Stimulated activated CD8-positive, alpha-beta memory T cell treated with anti-CD3 and anti-CD28 coated beads, Interleukin-7, amount 100 ng/mL, for 24 hours (primary cell): ENCODE measurements at places on chromosomes 11 and 22.

DNA sequence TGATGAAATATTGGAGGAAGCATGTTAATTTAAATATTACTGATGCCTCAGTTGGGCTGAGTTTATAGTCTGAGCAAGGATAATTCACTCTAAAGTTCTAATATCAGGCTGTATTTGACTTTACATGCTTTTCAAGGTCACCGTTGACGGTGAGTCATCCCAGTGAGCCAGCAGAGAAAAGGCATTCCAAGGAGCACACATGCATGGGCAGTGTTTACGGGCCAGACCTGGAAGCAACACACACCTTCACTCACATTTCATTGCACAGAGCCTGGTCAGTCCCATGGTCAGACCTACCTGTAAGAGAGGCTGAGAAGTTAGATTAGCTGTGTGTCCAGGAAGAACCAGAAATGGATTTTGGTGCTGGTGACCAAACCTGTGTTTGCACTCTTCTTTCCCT lies 53.5 kb downstream of the COMMD9 start:
- DNase-seq = no peak

GRCh38 chr11:129785383-129786111 lies 30.1 kb upstream of the TMEM45B start:
- no peak for DNase-seq

- no peak for DNase-seq
These were observed 173.7 kb downstream of the MAML2 start for GRCh38 chr11:96169250-96169649.

DNA sequence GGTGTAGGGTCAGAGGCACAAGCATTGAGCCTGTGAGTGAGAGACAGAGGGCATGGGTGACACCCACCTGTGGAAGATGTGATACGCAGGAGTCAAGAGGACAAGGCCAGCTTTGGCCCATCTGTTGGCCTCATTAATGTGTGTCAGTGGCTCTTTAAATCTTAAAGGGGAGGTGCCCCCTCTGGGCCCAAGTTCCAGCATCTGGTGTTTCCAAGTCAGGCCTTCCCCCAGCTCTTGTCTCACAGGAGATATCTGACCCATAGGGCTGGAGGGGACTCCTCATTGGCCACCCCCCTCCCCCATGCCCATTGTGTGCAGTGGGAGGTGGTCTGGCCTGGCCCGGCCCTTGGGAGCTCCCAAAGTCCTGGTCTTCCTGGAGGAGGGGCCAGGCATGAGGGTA lies 8.9 kb downstream of the KCNK7 start:
- DNase-seq = no peak

- no peak for DNase-seq
These were observed 5.0 kb upstream of the SOX10 start for GRCh38 chr22:37989146-37990045.

DNA sequence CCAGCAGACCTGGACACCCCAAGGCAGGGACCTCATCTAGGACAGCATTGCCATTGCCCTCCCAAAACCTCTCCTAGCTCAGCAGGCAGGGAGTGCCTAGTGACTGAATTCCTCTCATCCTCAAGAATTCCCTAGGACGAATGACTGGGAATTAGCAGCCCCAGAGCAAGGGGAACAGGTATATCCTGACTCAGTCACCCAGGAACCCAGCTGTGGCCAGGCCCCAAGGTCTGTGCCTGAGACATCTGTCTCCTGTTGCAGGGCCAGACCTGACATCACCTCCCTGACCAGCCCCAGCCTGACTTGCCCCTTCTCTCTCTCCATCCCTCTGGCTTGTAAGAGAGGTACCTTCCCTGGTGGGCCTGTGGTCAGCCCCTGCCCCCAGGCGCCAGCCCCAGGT lies 39.0 kb upstream of the SUSD2 start:
- DNase-seq = no peak

- DNase-seq = no peak
These were observed 26.7 kb downstream of the OR6Q1 start for GRCh38 chr11:58057481-58057880.

GRCh38 chr11:64655941-64656601 lies 65.1 kb downstream of the SLC22A12 start:
- DNase-seq = no peak

- DNase-seq = no peak
These were observed 94.2 kb upstream of the RTL6 start for GRCh38 chr22:44592126-44592823.

GRCh38 chr11:11480971-11481370 lies 127.9 kb upstream of the CSNK2A3 start:
- DNase-seq = no peak

DNA sequence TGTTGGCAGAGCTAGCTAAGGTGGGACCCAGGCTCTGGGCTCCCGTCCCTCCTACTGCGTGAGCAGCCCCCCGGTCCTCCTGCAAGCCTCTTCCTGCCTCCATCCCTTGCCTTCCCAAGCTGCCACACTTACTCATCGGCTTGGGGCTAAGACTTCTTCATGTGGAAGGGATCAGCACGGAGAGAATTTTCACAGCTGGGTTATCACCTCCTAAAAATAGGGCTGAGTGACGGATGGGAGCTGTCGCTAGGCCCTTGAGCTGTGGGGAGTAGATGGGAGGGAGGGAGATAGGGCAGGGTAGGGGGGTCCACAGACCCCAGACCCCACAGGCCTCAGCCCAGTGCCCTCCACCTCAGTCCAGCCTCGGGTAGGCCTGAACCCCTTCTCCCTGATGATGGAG lies 41.0 kb downstream of the FLRT1 start:
- no peak for DNase-seq

DNA sequence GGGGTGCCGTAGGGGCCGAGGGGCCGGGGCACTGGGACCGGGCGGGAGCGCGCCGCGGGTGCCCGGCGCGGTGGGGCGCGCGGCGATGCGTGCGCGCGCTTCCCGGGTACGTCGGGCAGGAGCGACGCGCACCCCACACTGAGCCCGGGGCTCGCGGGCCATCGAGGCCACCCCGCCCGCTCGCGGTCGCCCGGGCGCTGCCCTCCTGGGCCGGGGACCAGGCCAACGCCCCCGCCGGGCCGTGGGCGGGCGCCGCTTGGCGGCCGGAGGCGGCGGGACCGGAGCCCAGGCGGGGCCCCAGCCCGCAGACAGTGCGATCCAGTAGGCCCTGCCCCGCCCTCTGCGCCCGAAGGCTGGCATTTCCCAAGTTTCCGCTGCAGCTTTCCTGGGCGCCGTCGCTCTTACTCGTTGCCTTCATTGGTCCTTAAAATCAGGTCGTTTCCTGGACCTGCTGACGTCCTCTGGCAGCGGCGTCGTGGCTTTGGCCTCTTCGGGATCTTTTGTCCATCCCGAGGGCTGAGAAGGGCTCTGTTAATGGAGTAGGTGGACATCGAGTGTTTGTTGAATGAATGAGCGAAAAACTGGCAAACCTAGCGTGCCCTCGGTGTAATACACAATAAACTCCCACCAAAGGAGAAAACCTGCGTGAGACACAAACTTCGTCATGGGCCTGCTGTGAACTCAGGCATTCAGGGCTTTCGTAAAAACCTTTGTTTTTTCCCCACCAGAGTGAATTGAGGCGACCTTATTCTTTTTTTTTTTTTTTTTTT lies 638 bp downstream of the PARVA start:
- no peak for DNase-seq

GRCh38 chr11:1148752-1149180 lies 9.0 kb upstream of the MUC5AC start:
- no peak for DNase-seq

GRCh38 chr11:13222285-13222684 lies 55.3 kb upstream of the BMAL1 start:
- no peak for DNase-seq

DNA sequence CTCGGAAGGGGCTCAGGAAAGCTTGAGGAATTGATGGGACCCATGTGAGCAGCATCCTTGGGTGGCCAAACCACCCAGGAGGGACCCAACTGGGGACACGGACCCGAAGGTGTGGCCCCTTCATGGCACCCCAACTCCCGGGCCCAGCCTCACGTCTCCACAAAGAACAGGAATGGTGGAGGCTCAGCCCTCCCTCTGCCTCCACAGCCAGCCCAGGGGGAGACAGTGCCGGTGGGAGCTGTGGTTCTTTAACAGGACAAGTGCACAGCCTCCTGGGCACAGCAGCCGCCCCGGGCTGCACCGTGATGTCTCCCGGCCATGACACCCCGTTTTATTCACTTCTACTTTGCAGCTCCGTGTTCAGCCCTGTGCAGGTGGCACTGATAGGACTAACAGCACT lies 587.2 kb downstream of the BRD1 start:
- no peak for DNase-seq

- no peak for DNase-seq
These were observed 859 bp upstream of the FGF19 start for GRCh38 chr11:69704508-69705253.

DNA sequence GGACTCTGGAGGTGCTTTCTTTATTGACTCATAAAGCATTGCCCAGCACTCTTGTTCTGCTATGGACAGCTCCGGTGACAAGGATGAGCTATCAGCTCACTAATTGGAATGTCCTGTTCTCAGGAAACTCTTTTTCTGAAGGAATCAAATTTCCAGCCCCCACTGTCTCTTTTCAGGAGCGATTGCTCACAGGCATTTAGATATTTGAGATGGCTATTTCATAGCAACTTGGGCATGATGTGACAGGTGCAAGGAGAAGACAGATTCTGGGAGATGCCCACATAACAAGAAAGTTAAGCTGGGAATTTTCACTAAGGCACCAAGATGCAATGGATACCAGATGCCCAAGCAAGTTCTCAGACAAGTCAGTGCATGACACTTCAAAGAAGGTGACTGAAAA lies 123.4 kb upstream of the CSNK2A3 start:
- DNase-seq = no peak

- no peak for DNase-seq
These were observed 7.6 kb upstream of the CDC42EP1 start for GRCh38 chr22:37552524-37553163.

GRCh38 chr11:12540913-12541582 lies 133.2 kb upstream of the TEAD1 start:
- no peak for DNase-seq

DNA sequence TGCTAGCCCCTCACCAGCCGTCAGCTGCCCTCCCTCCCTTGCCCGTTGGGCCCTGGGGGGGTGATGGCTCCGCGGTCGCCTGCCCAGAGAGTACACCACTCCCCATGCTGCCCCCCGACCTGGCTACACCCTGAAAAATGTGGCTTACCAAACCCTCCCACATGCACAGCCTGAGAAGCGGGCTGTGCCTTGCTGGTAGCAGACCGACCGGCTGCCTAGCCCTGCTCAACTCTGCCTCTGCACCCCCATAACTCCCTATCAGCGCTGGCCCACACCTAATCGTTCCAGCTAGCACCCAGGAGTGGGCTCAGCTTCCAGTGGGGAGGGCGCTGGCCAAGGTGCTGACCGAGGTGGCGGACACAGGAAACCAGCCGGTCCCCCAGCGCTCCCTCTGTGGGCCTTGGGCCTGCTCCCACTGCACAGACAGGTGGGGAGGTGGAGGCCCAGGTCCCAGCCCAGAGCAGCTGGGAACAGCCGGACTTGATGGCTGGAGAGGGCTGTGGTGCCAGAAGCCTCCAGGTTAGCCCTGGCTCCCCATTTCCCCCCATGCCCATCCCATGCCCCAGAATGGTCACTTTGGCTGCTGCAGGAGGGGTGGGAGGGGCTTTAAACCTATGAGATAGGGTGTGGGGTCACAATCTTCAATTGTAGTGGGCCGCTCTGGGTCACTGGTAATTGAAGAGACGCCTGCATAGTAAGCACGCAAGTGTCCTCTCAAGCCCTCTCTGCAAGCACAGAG lies 32.1 kb upstream of the PRODH start:
- DNase-seq = no peak

GRCh38 chr11:134654161-134654915 lies 242.3 kb upstream of the B3GAT1 start:
- DNase-seq = no peak

- no peak for DNase-seq
These were observed 8.9 kb upstream of the OR2D3 start for GRCh38 chr11:6911948-6912347.

GRCh38 chr22:29626497-29627195 lies 23.2 kb downstream of the NF2 start:
- DNase-seq = no peak

- DNase-seq = no peak
These were observed 52.0 kb downstream of the MUC6 start for GRCh38 chr11:984546-984945.

- DNase-seq = no peak
These were observed 62.1 kb downstream of the ADAMTS15 start for GRCh38 chr11:130510407-130511006.

GRCh38 chr11:106309070-106309684 lies 231.7 kb downstream of the AASDHPPT start:
- no peak for DNase-seq

GRCh38 chr22:41000941-41001721 lies 50.0 kb downstream of the RBX1 start:
- DNase-seq = no peak
